NCI-H226 (cell line): ENCODE measurements at places on chromosomes 12 and 14.

DNA sequence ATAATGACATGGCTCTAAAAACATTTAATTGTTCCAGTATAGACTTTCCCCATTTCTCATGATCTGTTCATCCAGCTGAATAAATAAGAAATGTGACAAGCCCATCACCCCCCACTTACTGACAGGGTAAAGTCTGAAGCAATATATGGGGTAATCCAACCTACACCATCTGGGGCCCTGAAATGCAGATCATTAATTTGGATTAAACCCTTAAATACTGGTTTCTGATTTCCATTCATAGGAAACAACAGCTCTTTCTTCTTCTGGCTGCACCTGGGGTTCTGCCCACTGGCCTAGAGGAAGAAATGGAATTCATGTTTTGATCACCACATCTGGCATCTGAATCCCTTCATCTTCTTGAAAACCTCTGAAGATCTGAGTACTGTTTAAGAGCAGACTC is 39.3 kb upstream of the ACSM4 start:
- DNase-seq, result no peak

- DNase-seq, result no peak
These were observed 991.9 kb downstream of the FLRT2 start for GRCh38 chr14:86521843-86522242.

DNA sequence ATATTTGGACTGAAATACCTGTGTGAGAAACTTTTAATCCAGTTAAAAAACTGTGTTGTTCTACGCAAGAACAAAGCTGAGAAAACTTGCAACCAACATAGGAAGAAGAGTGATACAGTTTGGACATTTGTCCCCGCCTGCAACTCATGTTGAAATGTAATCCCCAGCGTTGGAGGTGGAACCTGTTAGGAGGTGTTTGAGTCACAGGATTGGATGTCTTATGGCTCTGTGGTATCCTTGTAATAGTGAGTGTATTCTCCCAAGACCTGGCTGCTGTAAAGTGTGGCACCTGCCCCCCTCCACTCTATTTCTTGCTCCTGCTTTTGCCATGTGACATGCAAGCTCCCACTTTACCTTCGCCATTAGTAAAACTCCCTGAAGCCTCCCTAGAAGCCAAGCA is 28.6 kb upstream of the ADAM20 start:
- DNase-seq, result no peak

DNA sequence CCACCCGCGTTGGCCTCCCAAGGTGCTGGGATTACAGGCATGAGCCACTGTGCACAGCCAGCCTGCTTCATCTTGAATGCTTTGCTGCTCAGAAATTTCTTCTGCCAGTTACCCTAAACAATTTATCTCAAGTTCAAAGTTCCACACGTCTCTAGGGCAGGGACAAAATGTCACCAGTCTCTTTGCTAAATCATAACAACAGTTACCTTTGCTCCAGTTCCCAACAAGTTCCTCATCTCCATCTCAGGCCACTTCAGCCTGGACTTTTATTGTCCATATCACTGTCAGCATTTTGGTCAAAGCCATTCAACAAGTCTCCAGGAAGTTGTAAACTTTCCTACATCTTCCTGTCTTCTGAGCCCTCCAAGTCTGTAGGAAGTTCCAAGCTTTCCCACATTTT is 159.5 kb upstream of the DYRK2 start:
- DNase-seq, result no peak

- no peak for DNase-seq
These were observed 344.7 kb upstream of the GARIN6 start for GRCh38 chr12:99302874-99303273.

GRCh38 chr12:50751948-50752721 is 11.8 kb upstream of the ATF1 start:
- peak; percentile 40 for DNase-seq

- no peak for DNase-seq
These were observed 865 bp upstream of the ZFP36L1 start for GRCh38 chr14:68793734-68794129.

- DNase-seq, result no peak
These were observed 13.8 kb upstream of the ADCK1 start for GRCh38 chr14:77786148-77786547.

- DNase-seq, result no peak
These were observed 44.8 kb downstream of the PLXNC1 start for GRCh38 chr12:94193168-94193567.
